Vagina (tissue), 2 donors: ENCODE measurements at places on chromosomes 5 and 9. TPM values are rescaled to one million over a fixed set of nuclear protein-coding genes. Genes with fewer than 3 reads are reported as not detected.
A peak's percentile ranks its signal among the peaks of the same experiment; 100 is the strongest.

DNA sequence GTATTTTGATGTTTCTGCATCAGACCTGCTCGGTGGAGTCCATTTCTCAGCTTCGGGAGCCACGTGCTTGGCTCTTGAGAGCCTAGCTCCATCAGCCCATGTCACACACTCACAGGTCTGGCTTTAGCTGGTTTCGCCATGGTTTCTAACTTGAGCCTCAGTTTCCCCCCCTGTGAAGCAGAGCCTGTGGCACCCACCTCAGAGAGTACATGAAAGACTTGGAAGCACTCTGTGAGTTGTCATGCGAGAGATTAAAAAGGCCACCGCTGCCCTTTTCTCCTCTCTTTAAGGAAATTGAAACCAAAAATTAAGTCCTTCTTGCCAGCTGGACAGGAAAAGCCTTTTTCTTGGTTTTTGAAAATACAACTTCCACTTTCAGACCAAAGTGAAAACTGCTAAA lies 8.8 kb downstream of the TENT4A start:
- H3K27ac ChIP-seq: peak overlapping the region; percentile 25

- DNase-seq: no peak
- peak overlapping the region; percentile 59 for H3K4me3 ChIP-seq
- peak overlapping the region; percentile 68 for H3K27ac ChIP-seq
- H3K36me3 ChIP-seq: no peaks in the 10 kb centered on the region
- peaks cover 31% of the 10 kb centered on the region for H3K4me1 ChIP-seq
Measured at GRCh38 chr9:74496406-74496805, 729 bp upstream of the RORB start.

DNA sequence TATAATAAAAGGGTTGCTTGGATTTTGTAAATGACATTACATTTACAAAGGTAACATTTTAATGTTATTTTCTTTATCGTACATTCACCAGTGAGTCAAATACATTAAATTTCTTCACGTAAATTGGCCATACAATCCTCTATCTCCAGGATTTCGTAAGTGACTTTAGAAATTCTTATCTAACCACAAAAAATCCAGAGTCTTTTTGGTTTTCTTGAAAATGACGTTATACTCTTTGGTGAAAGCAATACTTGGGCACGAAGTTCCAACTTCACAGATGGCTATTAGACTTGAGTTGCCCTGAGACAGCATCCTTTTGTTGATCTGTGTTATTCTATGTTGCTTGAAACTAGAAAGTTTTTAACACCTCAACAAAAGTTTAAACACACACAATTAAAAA lies 87.4 kb upstream of the CDH10 start:
- no peak overlapping the region for H3K4me3 ChIP-seq
- no peaks in the 10 kb centered on the region for H3K36me3 ChIP-seq
- DNase-seq: no peak
- no peak overlapping the region for H3K27ac ChIP-seq

DNA sequence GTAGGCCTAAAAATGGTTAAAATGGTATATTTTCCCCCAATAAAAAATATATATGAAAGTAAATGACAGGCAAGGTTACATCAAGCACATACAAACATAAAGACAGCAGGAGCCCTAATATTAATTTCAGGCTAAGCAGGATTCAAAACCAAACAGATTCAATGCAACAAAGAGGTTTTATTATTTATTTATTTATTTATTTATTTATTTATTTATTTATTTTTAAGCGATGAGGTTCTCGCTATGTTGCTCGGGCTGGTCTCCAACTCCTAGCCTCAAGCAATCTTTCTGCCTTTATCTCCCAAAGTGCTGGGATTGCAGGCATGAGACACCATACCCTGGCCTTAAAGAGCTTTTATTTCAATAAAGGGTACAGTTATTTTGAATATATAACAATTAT lies 106.4 kb upstream of the SHB start:
- H3K27ac ChIP-seq: no peak overlapping the region
- H3K4me3 ChIP-seq: no peak overlapping the region
- H3K27me3 ChIP-seq: no peaks in the 10 kb centered on the region
- H3K36me3 ChIP-seq: no peaks in the 10 kb centered on the region

GRCh38 chr5:144944936-144945335 lies 774.3 kb downstream of the KCTD16 start:
- H3K36me3 ChIP-seq: no peaks in the 10 kb centered on the region
- no peak overlapping the region for H3K4me3 ChIP-seq
- no peak for DNase-seq
- H3K27me3 ChIP-seq: no peaks in the 10 kb centered on the region
- H3K4me1 ChIP-seq: no peaks in the 10 kb centered on the region

DNA sequence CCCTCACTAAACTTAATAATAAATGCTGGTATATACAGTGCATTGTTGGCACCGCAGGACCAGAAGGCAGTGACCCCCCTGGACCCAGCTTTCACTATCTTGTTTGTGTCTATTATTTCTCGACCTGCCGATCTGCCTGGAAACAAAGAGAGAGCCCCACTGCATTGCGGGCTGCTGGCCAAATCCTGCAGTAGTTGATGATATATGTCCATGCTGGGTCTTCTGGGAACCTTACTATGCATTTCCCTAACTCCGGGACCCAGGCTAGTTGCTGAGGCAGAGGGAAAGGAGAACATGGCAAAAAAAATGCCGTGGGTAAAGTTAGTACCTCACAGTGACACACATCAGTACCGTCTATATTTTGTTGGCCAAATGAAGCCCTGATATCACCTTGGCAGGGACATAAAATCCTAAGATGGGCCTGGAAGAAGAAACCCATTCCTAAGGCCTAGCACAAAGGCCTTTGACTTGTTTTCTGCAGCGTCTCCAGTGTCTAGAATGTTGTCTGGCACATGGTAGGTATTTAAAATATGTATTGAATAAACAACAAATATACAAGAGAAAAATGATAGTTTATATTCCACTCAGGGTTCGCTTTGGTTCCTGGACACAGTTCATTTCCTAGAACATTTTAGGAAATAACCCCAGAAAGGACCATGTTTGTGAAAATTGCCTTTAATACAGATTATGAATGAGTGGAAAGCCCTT lies 46.1 kb downstream of the NMUR2 start:
- no peak overlapping the region for H3K27ac ChIP-seq

GRCh38 chr9:122346478-122347347 lies 24.1 kb upstream of the PTGS1 start:
- H3K36me3 ChIP-seq: no peaks in the 10 kb centered on the region
- DNase-seq: no peak
- peaks cover 18% of the 10 kb centered on the region for H3K4me1 ChIP-seq
- H3K4me3 ChIP-seq: peak overlapping the region; percentile 50
- H3K27me3 ChIP-seq: no peaks in the 10 kb centered on the region
- H3K27ac ChIP-seq: peak overlapping the region; percentile 50

GABRA6 gene
- total RNA-seq: not detected

CAMK4 gene
- 11.8 TPM for total RNA-seq

TLX3 gene
- total RNA-seq: not detected

PAPPA gene
- 4.4 TPM for total RNA-seq

C8G gene
- not detected for total RNA-seq
